SK-N-DZ (cell line): ENCODE measurements at places on chromosomes 3 and 15.

DNA sequence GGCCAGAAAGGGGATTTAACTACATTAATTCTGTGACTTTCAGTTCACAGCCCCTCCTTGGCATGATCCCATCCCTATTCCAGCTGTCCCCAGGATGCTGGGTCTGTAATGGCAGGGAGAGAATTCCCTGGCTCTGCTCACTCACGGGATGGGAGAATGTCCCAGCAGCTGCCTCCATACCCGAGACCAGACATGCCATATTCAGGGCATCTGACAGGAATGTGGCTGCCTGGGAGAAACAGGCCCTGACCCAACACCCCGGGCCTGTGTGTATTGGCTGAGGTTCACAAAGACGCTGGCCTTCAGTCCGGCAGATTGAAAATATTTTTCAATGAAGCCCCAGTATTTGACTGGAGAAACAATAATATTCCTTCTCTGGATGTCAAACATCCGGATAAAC lies 83.6 kb upstream of the SMAD3 start:
- DNase-seq, result no peak

GRCh38 chr15:45443645-45444044 lies 65.3 kb upstream of the GATM start:
- DNase-seq, result no peak

DNA sequence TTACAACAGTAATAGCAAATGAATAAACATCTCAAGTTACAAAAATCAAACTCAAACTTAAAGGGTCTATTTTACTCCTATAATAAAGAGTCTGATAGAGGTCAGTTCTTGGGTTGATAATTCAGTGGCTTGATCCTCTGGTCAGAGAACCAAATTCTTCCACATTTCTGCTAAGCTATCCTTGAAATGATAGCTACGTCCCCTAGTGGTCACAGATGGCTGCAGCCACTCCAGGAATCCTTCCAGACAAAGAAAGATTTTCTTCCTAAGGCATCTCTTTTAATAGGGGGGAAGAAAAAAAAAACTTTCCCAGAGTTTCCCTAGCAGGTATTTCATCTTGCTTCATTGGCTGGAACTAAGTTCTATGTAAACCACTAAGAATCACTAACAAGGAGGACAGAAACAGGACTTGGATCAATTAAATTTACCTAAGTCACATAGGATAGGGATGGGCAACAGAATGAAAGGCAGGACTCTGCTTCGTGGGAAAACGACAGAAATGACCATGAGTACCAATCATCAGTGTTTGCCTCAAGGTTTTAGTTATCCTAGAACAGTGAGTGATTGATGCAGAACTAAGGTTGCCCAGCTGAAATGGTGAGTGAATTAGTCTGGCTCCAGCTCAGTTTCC lies 160.7 kb downstream of the STAC start:
- DNase-seq, result no peak

DNA sequence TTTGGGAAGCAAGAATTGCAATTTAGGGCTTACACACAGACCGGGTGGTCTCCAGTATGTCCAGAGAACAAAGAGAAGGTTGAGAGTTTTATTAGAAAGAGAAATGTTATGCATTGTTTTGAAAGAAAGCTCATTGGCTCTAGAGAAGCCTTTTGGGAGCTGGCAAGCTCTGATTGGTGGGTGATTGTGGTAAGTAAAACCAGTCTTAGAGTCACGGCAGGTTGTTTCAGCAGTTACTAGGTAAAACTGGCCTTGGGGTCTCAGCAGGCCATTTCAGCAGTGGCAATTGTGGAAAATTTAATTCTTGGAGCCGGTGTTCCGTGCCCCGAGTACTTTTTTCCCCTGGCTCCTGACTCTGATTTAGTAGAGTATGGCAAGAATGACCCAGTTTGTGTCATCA lies 78.1 kb downstream of the MRPL46 start:
- no peak for DNase-seq

DNA sequence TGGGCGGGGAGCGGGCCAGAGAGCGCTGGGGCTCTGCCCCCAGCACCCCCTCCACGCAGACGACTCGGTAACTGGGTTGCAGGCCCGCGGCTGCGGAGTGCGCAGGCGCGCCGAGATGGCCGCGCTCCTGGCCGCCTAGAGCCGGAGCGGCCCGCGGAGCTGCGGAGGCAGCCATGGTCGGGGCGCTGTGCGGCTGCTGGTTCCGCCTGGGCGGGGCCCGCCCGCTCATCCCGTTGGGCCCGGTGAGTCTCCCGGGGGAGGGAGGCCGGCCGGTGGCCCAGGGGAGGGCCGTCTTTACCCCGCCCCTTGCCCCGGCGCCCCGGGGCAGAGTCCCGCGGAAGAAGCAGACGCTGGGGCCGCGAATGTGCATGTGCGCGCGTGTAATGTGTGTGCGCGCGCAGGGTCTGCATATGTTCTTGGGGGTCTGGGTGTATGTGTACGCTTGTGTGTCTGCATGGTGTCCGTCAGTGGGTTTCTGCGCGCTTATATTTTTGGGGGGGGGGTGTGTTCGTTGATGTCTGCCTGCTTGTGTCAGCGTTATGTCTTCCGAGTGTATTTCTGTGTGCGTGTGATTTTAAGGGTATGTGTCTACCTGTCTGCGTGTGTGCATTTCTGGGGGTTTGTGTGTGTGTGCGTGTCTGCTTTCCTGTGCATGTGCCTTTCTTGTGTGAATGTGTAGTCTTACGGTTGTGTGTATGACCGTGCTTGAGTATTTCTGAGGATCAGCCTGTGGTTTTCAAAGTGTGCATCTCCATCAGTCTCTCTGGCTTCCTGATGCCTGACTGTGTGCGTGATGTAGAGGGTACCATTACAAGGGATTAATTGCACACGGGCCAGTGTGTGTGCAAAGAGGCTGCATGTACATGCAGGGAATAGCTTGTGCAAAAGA lies at the start of gene ABHD14A:
Gene ABHD14A, plus strand, starts transcription at position 102 of the 889 bp plus-strand sequence. Its CDS starts 72 bp downstream, at position 174.
- DNase-seq, result peak; percentile 60

GRCh38 chr3:42177068-42177800 lies 86.1 kb downstream of the TRAK1 start:
- DNase-seq, result no peak

DNA sequence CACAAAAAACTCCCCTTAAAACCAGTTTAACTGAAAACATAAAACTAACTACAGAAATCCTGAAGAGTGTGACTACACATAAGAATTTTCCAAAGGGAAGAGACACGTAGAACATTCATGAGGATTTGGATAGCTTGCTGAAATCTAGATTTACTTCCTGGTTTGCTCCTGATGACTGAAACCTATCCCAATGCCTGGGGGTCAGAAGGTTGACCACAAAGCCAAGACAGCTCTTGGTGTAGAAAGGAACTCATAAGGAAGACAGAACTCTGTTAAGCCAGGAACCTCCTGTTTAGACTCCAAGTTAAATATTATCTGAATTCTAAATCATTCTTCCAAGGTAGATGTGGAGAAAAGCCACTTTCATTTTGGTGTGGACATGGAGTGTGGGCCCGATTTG lies 92.8 kb downstream of the TFG start:
- no peak for DNase-seq

DNA sequence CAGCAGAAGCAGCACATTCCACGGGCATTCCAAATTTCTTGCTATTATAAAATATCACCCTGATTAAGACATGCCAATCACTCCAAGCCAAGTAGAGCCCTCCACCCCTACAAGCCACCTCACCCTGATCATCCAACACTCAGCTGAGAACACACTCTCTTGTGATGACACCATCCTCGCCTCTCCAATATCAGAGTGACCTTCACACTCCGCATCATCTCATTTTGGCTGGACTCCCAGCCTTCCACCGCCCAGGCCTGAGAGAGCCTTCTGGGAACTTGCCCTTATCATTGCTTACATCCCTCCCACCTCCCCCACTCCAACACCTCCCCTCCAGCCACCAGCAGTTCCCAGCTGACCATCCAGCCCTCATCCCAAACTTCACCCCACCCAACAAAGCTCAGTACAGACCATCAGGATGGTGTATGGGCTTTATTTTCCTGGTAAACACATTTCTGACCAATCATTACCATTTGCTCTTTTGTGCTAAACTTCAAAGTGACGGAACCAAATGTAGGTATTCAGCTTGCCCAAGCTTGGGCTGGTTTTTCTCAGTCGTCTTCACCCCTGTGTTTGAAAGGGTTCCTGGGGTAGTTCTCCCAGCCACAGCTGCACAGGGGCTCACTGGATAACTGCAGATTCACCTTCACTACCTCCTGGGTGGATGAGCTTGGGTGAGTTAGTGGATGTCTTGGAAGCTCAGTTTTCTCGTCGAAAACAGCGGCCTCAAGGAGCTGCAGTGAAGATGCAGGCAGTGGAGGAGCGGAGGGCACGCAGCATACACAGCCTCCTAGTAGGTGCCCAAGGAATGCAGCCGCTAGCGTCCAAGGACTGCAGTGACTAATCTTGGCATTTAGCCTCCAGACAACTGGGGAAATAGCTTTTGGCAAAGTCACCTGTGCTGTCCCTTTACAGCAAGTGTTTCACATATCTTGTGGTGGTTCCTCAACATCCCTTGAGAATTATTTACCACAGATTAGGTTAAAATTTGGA lies 115.1 kb downstream of the LIPC start:
- DNase-seq, result no peak

- DNase-seq, result no peak
Observed at GRCh38 chr3:185912512-185912911, 25.3 kb downstream of the TRA2B start.

- DNase-seq, result no peak
Observed at GRCh38 chr15:101042320-101042719, 123.2 kb downstream of the LRRK1 start.

DNA sequence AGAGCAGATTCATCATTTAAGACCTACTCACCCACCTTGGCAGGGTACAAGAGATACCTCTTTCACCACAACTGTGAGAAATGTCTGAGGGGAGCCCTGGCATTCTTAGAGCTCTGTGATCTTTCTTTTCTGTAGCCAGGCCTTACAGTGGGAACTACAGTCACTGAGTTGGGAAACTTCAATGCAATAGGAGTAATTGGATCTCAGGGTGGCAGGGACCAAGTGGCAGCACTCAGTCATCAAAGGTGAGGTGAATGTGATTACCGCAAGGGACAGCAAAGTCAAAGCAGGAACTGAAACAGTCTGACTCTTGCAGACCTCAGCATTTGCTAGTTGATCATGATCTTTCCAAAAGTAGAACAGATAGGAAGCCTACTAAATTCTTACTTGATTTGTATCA lies 7.2 kb upstream of the MCF2L2 start:
- no peak for DNase-seq

DNA sequence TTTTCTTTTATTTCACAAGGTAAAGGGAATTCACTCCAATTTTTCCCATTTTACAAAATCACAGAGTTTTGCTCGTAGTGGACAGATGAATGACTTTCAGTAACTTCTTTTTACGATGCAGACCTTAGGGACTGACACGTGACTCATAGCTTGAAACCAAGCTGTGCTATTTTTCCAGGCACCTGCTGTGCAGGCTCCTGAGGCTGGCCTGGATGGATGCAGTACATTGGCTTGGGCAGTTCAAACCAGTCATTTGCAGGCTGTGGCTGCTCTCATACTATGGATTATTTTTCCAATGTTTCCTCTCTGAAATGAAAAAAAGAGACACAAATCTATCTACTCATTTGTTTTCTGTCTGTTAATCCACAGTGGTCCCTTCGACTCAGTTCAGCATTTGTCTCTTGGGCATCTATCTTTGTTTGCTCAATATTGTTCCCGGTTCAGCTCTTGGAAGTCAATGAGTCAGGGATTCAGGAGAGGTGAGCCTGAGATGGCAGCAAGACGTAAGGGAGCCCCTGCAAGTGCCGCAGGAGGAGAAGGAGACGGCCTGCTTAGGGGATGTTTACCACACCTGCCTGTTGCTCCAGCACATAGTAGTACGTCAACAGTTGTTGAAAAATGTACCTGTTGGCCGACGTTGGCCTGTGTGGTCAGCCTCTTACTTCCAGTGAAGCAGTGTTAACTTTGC lies 92.8 kb downstream of the SV2B start:
- DNase-seq, result no peak

DNA sequence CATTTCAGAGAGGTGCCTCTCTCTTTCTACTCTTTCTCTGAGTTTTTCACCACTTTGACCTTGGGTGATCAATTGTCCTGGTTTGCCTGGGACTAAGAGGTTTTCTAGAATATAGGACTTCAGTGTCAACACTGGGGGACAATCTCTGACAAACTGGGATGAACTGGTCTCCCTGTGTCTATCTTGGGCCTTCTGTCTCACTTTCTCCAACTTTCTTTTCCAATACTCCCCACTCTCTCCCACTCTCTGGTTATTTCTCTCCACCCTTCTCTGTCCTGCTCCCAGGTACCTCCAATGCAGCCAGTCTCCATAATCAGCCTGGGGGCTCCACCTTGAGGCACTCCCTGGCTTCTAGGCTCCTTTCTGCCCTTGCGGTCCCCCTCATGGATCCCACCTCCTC lies 4.7 kb upstream of the ITGA11 start:
- DNase-seq, result no peak

DNA sequence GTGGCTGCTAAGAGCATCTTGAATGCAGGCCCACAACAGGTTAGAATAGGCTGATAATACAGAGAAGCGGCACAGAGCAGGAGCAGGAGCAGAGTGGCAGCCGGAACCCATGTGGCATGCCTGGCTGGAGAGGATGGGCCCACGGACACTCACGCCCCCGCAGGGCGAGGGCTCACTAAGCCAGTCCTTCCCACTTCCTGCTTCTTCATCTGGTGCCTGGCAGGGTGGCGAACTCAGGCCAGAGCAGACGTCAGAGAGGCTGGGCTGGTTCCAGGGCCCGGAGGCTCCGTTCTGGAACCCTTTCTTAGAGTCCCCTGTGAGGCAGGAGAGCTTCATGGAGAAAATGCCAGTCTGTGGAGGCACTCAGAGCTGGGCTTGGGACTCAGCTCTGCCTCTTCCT lies 195.1 kb downstream of the NTRK3 start:
- DNase-seq, result no peak

- DNase-seq, result no peak
Observed at GRCh38 chr15:70826634-70827033, 27.3 kb downstream of the LARP6 start.

DNA sequence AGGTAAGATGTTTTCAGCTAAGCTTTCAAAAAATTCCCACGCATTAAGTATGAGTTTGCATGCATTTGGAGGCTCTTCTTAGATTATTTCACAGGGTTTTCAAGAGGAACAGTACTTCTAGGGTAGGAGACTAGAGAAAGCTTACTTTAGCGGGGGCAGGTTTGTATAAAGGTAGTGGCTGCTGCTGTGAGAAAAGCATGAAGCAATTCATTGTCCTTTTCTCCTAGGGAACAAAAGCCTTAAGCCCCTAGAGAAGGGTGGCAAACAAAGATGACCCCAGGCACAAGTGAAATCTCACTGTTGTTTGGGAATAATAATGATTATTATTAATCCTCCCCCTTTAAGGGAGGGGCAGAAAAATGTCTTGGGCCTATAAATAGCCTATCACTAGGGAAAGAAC lies 310.7 kb downstream of the DIPK2A start:
- DNase-seq, result no peak

GRCh38 chr3:81444817-81445460 lies 316.5 kb downstream of the GBE1 start:
- peak; percentile 86 for DNase-seq

DNA sequence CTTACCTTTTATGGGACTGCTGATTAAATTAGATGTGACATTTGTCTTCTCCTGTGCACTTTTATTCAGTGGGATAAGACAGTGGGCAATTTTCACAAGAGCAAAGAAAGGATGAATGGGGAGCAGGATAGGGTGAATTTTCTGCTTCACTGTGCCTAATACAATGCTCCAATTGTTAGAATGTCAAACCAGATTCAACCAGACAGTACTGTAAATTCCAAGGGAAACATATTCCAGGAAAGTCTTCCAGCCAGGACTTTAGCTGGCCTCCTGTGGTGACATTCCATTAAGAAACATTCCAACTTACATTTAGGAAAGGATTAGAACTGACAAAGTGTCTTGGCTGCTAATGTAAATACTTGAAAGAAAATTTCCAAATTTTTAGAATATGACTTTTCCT lies 100.1 kb upstream of the PROK2 start:
- DNase-seq, result no peak

GRCh38 chr3:194503081-194503531 lies 16.3 kb upstream of the ATP13A3 start:
- DNase-seq, result peak; percentile 69
